ENCODE measurements at places on chromosomes 7 and 10.

- DNase-seq = no peak
Observed at GRCh38 chr7:112225006-112225405, 18.5 kb downstream of the ZNF277 start.

DNA sequence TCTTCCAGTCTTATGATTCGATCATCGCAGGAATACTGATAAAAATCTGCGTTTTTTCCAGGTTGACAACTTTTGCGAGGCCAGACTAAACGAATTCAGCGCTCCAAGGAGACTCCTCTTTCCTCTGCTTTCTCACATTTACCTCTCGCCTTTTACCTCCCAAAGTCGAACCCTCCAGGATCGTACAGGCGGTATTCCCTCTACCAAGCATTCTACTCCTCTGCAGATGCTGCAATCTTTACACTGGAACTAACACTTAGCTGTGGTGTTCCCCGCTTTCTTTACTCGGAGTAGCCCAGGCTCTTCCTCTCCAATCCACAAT is 449 bp downstream of the NUDT5 start:
- DNase-seq = no peak

GRCh38 chr10:15419279-15419874 is 48.3 kb upstream of the FAM171A1 start:
- no peak for DNase-seq

- no peak for DNase-seq
Observed at GRCh38 chr7:150514748-150515222, at the start of gene GIMAP7. Gene GIMAP7 (plus strand): TSS chr7:150514872. CDS start chr7:150519975, 5,103 bp downstream.

- no peak for DNase-seq
Observed at GRCh38 chr7:29565224-29565630, 1.6 kb downstream of the PRR15 start.

- peak; percentile 72 for DNase-seq
Observed at GRCh38 chr7:1646957-1647891, 22.9 kb upstream of the ELFN1 start.

GRCh38 chr7:134764365-134764764 is 15.1 kb upstream of the CALD1 start:
- DNase-seq = no peak

DNA sequence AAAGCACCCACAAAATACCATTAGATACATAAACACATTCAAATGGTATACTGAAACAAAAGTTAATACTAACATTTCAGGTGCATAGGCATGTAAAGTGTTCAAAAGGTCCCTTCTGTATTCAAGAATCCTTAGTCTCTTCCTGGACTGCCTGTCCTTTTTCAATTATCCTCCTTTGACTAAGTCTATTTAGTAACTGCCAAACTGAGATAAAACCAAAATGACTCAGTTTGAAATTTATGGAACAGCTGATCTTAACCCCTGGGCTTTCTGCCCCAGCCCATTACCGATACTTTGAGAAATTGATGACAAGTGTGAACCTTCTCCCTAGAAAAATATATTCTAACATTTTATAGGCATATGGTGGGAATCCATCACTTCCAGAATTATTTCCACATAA is 5.4 kb downstream of the EPC1 start:
- DNase-seq = no peak

GRCh38 chr10:16989826-16990293 is 139.8 kb downstream of the CUBN start:
- DNase-seq = no peak

GRCh38 chr10:64396105-64396708 is 875.0 kb downstream of the REEP3 start:
- no peak for DNase-seq

DNA sequence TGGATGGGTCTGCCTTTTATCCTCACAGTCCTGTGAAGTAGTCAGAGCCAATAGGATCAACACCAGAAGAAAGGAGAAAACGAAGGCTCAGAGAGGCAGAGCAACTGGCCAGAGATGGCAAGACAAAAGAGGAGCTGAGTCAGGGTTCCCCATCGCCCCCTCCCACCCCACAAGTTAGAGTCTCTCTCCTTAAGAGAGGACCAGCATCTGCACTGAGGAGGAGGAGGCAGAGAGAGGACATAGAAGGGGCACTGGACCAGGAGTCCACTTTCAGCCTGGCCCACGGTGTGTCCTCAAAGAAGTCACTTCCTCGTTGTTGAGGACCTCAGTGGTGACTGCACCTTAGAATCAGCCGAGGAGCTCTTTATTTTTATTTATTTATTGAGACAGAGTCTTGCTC is 11.6 kb downstream of the SPOCK2 start:
- DNase-seq = no peak

DNA sequence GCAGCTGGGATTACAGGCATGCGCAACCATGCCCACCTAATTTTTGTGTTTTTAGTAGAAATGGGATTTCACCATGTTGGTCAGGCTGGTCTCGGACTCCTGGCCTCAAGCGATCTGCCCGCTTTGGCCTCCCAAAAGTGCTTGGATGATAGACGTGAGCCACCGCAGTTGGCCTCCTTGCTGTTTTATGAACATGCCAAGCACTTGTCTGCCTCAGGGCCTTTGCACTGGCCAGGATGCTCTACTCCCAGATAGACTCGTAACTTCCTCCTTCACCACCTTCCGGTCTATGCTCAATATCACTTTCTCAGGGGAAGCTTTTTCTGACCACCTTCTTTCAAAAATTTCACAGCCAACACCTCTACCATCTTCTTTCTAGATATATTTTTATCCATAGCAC is 6.3 kb downstream of the SLC26A5 start:
- no peak for DNase-seq

DNA sequence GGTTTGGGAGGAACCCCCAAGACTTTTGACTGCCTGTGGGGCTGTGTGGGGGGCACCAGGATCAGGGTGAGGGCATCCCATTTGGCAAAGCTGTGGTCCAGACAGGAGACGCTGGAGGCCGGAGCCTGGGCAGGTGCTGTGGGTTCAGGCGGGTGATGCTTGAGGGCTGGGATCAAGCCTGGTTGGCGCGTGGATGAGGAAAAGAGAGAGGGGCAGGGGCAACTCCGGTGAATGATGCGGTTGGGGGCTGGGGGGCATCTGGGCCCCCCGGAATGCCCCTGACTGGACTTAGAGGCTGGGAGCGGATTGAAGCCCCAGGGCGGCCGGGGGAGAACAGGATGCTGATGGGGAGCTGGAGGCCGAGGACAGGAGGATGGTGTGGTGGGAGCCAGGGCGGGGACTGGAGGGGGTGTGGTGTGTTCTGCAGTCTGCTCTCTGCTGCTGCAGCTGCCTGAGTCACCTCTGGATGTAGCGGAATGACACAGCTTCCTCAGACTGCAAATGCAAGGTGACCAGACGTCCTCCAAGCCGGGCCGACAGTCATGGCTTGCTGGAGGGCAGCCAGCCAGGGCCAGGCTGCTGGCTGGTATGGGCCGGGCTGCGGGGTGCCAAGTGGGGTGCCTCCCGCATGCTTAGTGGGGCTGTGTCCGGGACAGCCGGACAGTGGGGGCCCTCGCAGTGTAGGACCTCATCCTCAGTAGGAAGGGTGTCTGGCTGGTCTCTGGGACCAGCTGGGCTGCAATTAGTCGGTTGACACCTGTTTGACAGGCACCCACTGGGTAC is 3.2 kb downstream of the MAFK start:
- DNase-seq = no peak

- DNase-seq = no peak
Observed at GRCh38 chr10:14580671-14581332, 193.9 kb downstream of the FAM107B start.

DNA sequence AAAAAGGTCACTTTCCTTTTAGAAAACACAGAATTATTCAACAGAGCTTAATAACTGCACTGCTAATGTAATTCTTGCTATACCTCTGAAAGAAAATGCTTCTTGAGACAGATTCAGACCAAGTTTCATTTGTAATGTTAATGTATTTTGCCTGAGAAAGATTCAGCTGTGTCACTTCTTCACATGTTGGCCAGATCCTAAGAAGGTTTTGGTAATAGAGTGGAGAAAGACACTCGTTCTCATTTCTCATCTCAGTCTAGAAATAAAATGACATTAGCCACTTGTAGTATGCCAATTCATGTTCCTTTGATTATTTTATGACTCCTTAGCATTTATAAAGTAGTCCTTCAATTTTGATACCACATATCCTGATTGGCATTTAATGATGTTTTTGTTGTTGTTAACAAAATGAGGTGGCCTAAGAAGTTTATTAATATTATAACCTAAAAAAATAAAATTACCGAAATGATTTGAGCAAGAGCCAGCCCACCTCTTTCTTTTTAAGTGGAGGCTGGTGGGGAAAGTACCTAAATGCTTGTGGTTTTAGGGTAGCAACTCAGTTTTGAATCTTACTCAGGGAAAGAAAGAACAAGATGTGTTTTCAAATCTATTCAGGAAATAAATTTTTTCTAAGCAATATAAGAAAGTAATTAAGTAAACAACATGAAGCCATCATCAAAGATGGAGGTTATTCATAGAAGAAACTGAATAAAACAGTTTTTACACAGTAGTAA is 16.4 kb upstream of the ELAPOR2 start:
- no peak for DNase-seq

- DNase-seq = no peak
Observed at GRCh38 chr10:33098951-33099663, 141.1 kb upstream of the ITGB1 start.

GRCh38 chr10:49534670-49535381 is 4.1 kb downstream of the ERCC6 start:
- DNase-seq = no peak

DNA sequence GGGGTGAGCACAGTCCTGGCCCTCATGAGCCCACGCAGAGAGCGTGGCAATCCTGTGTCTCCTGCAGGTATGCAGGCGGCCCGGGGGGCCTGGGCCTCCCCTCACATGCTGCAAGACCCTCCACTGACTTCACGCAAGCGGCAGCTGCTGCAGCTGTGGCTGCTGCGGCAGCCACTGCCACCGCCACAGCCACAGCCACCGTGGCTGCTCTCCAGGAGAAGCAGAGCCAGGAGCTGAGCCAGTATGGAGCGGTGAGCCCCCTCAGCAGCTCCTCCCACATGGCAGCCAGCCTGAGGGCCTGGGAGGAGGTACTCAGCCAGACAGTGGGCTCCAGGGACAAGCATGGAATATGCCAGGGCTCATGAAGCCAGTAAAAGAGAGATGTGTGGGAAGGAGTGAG is 8.7 kb downstream of the ZMIZ2 start:
- DNase-seq = no peak

GRCh38 chr10:55203319-55203718 is 402.3 kb upstream of the PCDH15 start:
- DNase-seq = no peak

DNA sequence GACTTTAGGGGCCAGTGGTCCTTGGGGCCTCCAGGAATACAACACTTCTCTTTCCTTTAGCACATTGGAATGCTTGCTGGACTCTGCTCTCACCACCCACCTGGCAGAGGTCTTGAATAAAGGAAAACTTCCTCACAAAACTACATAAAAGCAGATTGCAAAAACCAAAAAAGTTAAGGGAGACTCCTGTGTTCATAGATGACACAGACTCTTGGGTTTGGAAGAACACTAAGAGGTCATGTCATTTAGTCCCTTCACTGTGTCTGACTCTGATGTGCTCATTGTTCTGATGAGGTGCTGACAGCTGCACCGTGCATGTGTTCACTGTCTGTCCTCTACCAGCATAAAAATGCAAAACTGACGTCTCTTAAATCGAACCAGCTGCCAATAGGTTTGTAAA is 11.4 kb downstream of the BLNK start:
- DNase-seq = no peak

DNA sequence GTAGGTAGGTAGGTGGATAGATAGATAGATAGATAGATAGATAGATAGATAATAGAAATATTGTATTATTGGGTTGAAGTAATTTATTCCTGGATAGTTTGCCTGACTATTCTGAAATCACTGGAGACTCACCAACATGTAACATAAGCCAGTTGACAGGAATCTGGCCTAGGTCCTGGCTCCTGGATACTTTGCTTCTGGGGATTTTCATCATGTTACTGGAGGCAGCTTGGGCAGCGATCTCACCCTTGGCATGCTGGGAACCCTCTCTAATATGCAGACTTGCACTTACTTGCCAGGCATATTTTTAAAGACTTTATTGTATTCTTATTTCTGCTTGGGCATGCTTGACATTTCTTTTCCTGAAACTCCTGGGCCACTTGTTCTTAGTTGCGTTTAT is 709.1 kb upstream of the FZD8 start:
- no peak for DNase-seq
